ENCODE measurements at places on chromosomes 2 and 18.
A peak's percentile ranks its signal among the peaks of the same experiment; 100 is the strongest.

DNA sequence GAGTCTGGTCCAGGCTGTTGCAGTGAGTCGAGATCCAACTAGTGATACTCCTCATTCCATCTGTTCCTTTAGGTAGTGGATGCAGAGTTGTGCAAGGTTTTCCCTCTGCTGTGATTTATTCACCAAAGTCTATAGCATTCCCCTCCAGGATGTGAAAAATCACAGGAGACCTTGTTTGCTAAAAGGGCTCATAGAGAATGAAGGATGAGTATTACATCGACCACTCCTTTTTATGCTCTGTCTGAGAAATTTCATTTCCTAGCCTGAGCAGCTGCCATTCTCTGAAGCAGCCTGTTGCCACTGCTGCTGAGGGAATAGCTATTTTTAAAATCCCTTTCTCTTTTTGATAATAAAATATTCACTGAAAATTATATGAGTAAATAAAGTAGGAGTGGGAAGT is 134.1 kb upstream of the LRRTM1 start:
- DNase-seq = no peak

GRCh38 chr18:8548186-8548585 is 61.1 kb upstream of the RAB12 start:
- no peak for DNase-seq

DNA sequence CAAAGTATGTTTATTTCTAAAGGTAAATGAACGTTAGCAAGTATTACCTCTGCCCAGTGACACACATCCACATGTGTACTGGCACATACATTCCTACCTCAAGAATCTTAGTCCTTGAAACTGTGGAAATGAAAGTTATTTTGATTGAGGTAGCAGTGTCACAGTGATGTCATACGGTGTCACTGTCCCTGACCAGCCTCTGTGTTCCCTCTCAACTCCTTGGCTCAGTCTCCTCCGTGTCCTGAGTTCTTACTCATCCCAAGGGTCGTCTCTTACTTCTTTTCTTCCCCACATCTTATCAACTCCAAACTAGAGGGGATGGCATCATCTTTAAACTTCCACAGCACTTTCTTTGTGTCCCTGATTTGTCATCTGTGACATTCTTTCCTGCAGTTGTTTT is 3.3 kb downstream of the NCK2 start:
- no peak for DNase-seq

DNA sequence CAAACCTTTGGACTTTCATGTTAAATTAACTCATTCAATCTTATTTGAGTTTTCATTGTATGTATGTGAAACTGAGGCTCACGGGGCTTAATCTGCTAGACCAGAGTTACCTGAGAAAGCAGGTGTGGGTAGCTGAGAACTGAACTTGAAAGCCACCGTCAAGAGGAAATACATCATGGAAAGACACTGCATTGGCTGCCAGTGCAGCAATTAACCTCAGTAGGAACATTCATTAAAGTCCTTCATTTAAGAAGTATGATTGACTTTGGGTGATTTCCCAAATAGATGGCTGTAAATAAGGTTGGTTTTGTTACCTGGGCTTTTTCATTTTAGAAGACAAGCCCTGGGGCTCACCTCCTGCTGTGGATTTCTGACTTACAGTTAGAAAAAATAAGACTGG is 36.5 kb upstream of the MGAT5 start:
- DNase-seq = no peak

DNA sequence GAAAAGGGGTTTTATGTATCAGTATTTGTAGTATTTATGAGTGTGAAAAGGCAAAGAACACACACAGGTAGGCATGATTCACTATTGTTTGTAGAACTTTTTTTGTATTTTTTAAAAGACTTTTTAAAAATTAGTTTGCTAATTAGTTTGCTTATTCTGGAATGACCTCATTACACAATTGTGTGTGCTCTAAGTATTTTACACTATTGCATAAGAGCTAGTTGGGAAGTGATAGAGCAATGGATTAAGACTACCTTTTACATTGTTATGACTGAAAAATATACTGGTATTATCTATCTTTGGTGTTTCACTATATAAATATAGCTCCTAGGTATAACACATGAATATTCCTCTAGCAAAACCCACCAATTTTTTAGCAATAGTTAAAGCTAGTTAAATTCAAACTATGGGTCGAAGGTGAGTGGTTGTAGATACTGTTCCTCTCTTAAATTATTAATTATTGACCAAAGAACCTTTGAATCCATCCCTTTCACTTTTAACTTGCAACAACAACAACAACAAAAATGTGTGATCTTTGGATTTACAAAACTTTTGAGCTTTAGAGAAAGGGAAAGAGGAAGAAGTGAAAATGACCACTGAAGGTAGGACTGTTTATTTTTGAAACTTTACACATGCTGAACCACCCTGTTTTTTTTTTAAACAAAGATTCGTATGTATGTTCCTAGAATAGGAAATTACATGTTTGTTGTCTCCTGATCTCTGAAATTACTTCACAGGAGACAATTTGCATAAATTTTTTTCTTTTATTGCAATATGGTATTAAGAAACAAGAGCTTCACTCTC is 18.7 kb downstream of the ITPRID2 start:
- DNase-seq = no peak

GRCh38 chr2:71613953-71614925 is 160.9 kb downstream of the DYSF start:
- DNase-seq = peak; percentile 37

DNA sequence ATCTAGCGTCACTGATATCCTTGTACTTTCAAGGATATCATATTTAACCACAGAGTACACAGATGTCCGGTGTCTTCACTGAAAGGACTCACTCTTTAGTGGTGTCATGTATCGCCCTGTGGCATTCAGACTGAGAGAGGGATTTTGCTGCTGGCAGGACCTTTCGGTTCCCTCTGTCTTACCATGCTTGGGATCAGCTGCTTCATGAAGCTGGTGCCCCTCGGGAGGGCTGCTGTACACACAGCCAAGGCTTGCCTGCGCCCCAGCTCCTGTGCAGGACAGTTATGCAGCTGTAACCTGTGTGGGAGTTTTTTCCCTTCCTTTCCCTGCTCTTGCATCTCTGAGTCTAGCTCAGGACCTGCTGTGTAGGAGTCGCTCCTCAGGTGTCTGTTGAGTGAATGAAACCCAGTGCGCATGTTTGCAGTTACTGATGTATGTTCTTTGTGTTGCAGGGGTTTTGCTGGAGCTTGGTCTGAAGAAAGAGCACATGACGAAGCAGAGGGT is 64.4 kb downstream of the GREB1 start:
- no peak for DNase-seq

- no peak for DNase-seq
Measured at GRCh38 chr18:26290385-26290784, 64.1 kb downstream of the TAF4B start.

DNA sequence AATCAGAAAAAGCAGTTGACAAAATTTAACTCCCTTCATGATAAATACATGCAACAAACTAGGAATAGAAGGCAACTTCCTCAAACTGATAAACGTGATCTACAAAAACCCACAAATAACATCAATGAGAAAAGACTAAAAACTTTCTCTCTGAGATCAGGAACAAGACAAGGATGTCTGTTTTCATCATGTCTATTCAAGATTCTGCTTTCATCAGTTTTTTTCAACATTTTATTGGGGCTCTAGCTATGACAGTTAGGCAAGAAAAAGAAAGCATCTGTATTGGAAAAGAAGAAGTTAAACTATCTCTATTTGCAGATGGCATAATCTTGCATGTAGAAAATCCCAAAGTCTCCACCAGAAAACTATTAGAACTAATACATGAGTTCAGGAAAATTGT is 12.3 kb upstream of the CHST10 start:
- DNase-seq = no peak

DNA sequence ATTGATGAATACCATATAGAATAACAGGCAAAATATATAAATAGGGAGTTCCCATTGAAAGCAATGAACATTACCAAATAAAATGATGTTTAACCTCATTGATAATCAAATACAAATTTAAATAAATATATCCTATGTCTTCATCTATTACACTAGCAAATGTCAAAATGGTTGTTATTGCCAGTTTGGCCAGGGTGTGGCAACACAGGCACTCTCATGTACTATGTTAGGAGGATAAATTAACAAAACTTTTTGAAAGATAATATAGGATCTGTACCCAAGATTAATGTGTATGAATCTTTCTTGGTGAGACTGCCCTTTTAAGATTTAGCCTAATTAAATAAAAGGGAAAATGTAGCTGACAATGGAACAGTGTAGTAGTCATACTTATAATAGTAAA is 659.3 kb downstream of the ERBB4 start:
- DNase-seq = no peak

- DNase-seq = no peak
Measured at GRCh38 chr2:169275696-169276444, 86.5 kb downstream of the LRP2 start.

- DNase-seq = no peak
Measured at GRCh38 chr2:100560216-100560830, 2.5 kb upstream of the PDCL3 start.

DNA sequence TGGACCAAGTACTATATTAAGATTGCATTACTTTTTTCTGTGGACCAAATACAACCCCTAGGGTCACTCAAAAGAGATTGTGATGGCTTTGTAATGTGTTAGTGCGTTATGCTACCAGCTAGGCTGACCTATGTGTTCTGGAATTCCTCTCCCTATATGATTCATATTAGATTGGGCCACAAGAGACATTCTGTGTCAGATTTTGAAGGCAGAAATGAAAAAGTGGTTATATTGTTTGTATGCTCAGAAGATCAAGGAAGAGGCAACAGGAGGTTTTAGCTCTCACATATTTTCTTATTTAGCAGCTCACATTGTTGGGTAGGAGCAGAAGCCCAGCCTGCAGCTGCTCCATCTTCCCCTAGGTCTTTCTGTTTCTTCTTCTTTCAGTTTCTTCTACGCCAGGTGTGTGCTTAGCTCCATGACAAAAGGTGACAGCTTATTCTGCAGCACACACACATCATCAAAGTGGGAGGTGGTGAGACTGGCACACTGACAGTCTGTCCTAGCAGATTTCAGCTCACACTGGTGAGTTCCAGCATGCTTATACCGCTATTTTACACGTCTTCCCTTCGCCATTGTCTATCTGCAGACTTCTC is 156.8 kb upstream of the UBE2E3 start:
- DNase-seq = no peak

DNA sequence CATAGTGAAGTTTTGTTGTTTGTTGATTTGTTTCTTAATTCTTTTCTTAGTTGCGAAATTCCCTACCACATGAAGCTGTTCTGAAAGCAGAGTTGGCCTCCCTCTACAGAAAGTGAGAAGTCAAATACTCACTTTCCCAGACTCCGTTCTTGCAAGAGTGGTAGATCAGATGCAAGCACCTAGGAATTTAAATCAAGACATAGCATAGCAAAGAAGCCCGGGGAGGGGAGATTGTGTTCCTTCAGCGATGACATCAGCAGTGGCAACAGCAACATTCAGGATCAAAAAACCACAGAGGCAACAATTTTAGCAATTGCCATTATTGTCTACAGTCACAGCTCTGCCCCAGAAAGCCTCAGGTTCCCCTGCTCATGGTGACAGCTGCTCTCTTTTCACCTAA is 580.0 kb downstream of the RNF144A start:
- DNase-seq = peak; percentile 74

GRCh38 chr18:40576507-40577115 is 1378.4 kb upstream of the PIK3C3 start:
- DNase-seq = no peak

DNA sequence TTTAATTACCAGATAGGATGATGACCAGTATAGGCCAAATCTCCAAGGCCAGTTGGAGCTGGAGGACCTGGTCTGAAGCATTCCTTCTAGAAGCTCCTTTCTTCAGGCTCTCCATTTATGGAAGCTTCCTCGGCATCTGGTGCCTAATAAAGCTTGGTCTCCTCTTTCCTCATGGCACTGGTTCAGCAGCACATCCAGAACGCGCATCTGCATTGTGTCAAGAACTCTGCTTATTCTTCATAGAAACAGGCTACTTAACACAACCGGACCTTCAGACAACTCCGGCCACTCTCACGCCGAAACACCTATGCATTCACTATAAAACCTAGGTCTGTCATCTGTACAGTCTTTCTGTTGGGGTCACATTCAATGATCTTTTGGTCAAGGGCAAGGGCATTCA is 99.8 kb downstream of the COL6A3 start:
- no peak for DNase-seq

DNA sequence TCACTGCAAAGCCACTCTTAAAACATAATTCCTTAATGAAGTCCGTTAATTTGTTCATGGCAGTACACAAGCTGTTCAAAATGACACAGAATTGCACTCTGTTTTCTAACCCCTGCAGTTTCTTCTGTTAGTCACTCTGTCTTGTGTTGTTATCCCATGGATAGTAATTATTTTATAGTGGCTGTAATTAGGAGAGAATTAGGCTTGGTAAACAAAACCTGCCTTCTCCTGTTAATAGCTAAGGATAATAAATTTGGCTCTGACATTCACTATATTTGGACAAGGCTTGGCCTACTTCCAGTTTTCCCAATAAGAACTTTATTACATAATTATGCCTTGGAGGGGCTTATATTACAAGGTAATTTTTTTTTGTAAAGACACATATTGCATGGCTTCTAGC is 330.3 kb upstream of the FIGN start:
- no peak for DNase-seq

DNA sequence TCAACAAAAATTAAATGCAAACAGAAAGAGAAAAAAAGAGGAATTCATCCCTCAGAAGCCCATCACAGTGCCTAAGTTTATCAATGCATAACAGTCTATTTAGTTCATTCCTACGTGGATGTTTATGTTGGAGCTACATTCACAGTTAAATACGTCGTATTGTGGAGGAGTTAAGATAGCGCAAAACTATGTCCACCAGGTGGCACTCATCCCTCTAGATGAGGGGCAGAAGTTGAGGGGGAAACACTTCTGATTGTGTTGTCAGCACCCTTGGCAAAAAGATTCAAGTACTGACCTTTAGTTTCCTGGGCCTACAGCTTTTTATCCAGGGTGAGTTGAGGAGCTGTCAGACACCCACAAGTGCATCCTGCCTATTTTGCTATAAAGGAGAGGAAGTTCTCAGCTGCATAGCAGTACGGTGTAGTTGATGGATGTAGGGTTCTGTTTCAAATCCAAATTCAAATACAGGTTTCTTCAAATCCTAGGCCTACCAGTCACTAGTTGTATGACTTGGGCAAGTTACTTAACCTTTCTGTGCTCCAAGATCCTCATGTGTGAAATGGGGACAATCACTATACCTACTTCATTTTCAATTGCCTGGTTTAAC is 26.8 kb upstream of the MYO1B start:
- DNase-seq = peak; percentile 66

GRCh38 chr18:28584731-28585130 is 407.8 kb upstream of the CDH2 start:
- no peak for DNase-seq

- no peak for DNase-seq
Measured at GRCh38 chr2:127011796-127012195, 95.2 kb downstream of the BIN1 start.

All from activated CD8-positive, alpha-beta memory T cell treated with anti-CD3 and anti-CD28 coated beads, Interleukin-2, amount 10 ng/mL, durations not matched to agents 7 days and 5 days (primary cell).